ENCODE measurements at places on chromosomes 2 and 18.
A peak's percentile ranks its signal among the peaks of the same experiment; 100 is the strongest.

- no peak for DNase-seq
Observed at GRCh38 chr2:128408349-128409305, 90.0 kb upstream of the HS6ST1 start.

GRCh38 chr2:68829749-68830148 lies 41.4 kb downstream of the BMP10 start:
- DNase-seq: no peak

GRCh38 chr2:72182547-72182946 lies 34.9 kb upstream of the CYP26B1 start:
- no peak for DNase-seq

DNA sequence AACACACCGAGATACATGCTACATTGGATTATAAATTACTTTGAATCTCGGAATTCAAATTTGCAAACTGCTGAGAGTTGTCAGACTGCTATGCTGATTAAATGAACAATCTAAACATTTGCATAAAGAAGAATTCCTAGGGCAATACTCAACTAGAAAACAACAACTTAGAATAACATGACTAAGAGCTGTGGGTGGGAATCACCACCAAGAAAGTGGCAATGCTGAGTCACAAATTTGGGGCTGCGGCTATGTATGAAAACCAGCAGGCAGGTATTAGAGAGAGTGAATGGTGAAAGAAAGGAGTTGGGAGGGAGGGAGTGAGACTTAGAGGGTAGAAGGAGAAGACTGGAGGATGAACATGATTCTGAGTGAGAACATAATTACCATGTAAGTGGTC lies 559.5 kb downstream of the PIK3C3 start:
- no peak for DNase-seq

GRCh38 chr18:10365021-10365500 lies 89.4 kb upstream of the APCDD1 start:
- no peak for DNase-seq

- DNase-seq: no peak
Observed at GRCh38 chr2:96463119-96463518, 42.0 kb downstream of the NEURL3 start.

- DNase-seq: peak; percentile 63
Observed at GRCh38 chr2:218876562-218877219, 4.0 kb upstream of the WNT10A start.

DNA sequence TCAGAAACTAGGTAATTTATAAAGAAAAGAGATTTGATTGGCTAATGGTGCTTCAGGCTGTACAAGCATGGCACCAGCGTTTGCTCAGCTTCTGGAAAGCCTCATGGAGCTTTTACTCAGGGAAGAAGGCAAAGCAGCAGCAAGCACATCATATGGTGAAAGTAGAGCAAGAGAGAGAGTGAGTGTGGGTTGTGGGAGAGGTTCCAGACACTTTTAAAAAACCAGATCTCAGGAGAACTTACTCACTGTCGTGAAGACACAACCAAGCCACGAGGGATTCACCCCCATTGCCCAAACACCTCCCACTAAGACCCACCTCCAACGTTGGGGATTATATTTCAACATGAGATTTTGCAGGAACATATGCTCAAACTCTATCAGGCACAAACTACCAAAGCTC lies 554.6 kb upstream of the TNP1 start:
- DNase-seq: no peak

- no peak for DNase-seq
Observed at GRCh38 chr2:219968685-219969345, 341.4 kb downstream of the SLC4A3 start.

DNA sequence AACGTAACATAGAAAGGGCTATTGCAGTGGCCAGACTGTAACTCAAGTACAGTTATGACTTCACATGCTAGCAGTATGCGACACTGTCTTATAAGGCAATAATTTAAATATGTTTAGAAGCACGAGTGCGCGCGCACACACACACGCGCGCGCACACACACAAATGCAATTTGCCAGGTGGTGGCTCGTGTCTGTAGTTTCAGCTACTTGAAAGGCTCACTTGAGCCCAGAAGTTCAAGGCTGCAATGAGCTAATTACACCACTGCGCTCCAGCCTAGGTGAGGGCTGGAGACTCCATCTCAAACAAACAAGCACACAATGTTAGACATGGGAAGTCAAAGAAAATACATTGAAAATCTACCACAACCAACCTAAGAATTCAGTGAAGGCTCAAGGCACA lies 103.7 kb downstream of the USP34 start:
- DNase-seq: no peak

DNA sequence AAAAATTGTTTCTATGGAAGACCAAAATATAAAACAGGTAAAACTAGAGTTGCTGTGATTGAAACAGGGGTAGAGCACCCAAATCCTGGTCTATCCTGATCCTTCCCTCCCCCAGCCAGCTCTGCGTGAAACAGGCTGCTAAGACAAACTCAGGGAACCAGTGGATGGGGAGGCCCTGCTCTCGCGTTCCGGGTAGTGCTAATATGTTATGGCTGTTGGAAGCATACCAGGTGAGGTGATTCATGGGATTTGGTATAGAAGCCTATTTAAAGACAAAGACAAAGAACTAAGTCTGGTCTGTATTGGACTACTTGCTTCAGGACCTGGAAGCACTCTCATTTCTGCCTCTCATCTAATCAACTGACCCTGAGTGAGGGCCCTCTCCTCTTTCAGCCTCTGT lies 63.0 kb upstream of the CCBE1 start:
- no peak for DNase-seq

DNA sequence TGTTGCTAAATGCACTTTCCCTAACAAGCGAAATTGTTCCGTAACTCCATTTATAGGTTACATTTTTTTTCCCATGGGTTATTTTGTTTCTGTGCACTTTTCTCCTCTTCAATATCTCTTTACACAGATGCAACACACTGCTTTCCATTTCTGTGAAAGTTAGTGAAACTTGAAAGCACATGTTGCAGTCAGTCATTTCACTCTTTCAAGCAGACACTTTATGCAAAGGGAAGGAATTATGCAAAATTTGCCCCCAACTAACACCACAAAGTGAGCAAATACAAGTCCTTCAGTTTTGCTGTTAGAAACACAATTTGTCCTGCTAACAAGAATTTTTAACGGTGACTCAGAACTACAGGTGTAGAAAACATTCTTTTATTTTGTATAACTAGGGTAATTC lies 124.8 kb downstream of the PTH2R start:
- DNase-seq: no peak

DNA sequence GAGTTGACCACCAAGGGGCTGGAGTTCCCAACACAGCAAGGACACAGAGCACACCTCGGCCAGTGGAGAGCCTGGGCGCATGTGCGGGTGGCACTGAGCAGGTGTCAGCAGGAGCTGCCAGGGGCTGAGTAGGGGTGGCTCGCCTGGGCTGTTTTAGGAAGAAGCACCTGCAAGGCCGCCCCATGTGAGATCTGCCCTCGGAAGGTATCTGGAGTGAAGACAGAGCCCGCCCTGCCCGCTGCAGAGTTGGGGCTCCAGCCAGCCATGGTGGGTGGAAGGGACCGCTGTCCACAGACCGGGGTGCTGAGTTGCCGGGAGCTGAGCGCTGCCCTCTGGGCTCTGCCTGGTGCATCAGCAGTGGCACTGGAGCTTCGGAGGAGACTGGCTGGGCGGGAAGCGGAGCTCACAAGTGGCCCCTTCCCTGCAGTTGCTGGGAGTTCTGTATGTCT lies 35.2 kb downstream of the MTERF4 start:
- no peak for DNase-seq

DNA sequence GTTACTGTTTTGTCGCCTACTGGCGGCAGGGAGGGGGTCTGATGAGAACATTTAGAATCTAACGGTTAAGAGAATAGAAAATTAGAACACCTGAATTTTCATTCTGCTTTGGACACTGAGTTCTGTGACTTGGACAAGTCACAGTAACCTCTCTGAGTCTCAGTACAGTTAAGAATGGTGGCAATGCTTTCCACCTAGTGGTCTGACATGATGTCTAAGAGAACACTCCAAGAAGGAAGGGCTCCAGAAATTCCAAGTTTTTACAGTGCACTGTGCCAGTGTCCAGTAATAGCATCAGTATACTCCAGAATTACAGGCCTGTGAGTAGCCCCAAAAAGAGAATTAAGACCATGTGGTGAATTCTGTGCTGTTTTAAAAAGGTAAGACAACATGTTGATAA lies 174.1 kb upstream of the ZFP36L2 start:
- DNase-seq: no peak

- no peak for DNase-seq
Observed at GRCh38 chr2:237053066-237053465, 32.6 kb upstream of the COPS8 start.

DNA sequence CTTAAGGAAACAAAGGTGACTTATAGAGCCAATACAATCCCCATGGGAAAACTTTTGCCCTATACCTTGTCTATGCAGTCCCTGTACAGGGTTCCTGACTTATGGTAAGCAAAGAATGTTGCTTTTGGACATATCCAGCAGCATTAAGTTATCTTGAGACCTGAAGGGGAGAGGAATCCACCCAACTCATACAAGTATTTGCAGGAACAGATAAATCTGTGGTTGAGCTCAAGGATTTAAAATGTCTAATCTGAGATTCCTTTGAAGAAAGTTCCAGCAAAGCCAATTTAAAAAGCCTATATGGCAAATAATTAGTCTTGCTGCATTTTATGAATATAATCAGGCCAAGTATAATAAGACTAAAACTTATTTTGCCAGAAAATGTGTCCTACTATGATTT lies 739.5 kb upstream of the CDH2 start:
- DNase-seq: no peak

GRCh38 chr2:101419096-101419663 lies 31.9 kb upstream of the CREG2 start:
- DNase-seq: peak; percentile 31

GRCh38 chr2:78553866-78554647 lies 471.4 kb upstream of the REG3G start:
- DNase-seq: no peak

- no peak for DNase-seq
Observed at GRCh38 chr2:146131785-146132184, 1611.9 kb upstream of the ZEB2 start.

DNA sequence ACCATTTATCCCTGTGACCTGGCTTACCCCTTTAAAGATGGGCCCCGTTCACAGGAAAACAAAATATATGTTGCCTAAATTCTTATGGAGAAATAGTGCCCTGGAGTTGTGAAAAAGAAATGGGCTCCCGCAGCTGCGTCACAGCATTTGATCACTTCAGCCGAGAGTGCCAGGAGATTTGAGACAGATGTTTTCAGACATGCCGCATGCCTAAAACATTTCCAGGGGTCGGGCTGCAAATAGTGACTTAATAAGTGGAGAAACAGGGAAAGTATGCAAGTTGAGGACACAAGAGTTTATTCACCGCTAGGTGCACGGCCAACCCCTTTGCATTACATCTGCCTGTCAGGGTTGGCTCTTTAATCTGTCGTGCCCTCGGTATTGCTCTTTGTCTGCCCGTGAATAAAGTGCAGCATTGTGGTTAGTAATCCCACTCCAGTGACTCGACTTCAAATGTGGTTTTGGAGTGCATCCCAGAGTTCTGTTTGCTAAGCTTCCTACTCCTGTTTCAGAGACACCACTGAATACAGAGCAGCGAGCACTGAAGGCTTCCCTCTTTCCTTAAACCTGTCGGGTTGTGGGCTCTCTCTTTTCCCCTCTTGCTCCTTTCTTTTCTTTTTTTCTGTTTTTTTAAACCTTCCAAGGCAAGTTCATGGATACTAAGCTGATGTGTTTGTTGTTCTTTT lies 187.5 kb downstream of the LTBP1 start:
- DNase-seq: no peak

DNA sequence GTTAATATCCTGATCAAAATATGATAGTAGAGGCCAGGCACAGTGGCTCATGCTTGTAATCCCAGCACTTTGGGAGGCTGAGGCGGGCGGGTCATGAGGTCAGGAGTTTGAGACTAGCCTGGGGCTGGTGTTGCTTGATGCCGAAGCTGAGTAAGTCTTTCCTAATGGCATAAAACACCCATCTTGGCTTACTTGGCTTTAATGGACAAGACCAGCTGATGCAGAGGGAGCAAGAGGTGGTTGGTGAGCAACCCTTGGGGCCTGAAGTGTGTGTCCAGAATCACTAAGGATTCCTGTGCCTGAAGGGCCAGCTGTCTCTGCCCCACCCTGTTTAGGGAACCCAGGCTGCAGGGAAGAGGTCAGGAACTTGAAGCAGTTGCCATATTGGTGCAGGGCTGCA lies 217.2 kb downstream of the ARL4C start:
- DNase-seq: no peak

GRCh38 chr2:73985308-73986084 lies 786 bp downstream of the TET3 start:
- no peak for DNase-seq

GRCh38 chr2:235511187-235511661 lies 17.4 kb downstream of the AGAP1 start:
- no peak for DNase-seq

DNA sequence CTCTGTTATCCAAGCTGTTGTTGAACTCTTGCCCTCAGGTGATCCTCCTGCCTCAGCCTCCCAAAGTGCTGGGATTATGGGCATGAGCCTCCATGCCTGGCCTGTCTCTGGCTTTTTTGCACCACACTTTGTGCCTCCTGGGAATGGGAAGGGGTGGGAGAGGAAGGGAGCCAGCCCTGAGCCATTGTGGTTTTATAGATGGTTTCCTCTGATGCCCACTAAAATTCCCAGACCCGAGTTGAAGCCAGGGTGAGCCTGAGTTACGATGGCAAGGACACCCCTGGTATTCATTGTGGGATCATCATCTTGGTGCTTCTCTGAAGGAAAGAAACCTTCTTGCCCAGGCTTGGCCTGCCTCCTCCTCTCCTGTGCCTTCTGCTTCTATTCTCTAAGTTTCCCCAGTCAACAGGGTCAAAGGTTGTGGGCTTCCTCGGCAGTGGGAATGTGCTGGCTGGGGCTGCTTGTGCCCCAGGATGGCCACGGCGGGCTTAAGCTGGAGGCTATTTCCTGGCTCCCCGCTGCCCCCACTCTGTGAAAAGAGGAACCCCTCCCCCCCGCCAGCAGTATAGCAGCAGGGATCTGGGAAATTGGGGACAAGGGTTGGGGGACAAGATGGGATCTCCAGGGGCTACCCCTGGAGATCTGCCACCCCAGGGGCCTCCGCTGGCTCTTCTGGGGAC lies 106.2 kb downstream of the STPG4 start:
- no peak for DNase-seq

DNA sequence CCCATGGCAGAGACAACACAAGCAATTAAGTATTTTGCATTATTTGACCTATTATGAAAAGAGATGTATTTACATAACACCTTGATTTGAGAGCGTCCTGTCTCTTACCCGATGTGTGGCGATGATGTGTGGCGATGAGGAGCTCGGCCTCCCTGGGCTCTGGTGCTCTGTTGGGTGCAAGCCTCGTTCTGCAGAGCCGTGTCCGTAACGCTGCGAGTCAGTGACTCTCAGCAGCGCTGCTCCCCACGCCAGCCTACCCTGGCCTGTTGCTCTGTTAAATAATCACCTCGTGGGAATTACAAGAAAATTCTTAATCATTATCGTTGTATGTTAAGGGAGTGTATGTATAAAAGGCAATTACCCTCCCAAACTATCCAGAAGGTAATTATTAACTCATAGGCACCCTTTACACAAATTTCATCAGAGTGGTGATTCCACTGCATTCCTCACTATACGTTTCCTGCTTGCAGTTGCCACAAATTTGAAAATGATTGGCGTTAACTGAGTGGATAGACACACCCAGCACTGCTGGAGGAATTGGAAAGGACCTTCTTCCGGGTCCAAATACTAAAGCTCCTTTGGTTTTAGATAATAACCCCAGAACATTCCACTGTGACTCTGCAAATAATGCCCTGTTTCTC lies 52.0 kb upstream of the NFATC1 start:
- DNase-seq: no peak
